Skin of body (tissue), 3 donors: ENCODE measurements at places on chromosomes 6 and 20. TPM values are rescaled to one million over a fixed set of nuclear protein-coding genes. Genes with fewer than 3 reads are reported as not detected.
A peak's percentile ranks its signal among the peaks of the same experiment; 100 is the strongest.

DNA sequence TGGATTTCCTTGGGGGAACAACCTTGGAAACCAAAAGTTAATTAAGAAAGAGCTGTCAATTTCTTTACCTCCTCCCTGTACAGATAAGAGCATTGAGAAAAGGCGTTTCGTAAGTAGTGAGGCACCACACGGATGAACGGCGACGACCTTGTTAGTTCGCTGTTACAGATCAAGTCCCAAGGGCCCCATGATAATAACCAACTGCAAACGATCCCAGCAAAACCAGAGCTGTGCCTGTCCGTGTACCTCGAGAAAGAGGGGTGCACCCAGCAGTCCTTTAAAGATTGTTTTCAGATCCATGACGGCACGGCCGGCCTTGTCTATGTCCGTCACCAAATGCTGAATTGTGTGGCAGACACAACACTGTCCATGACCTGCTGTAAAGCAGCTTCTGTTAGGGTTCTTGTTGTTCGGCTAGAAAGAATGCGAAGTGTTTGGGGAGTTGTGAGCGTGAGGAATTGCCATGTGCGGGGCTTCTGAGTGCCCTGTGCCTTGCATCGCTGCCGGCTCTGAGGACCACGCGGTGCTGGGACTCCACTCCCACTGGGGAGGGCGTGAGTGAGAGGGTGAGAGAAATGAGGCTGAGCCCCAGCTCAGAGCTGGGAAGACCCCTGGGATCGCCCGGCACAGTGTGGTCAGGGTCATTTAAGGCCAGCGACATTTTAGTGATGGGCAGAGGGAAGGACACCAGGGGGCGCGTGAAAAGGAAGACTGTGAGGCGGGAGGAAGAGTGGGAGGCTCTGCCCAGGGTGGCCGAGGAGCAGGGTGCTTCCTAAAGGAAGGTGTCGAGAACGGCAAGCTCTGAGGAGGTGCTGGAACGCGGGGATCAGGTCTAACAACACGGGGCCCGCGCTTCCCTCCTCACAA lies 136.8 kb upstream of the RPS6KA2 start:
- no peak for DNase-seq

DNA sequence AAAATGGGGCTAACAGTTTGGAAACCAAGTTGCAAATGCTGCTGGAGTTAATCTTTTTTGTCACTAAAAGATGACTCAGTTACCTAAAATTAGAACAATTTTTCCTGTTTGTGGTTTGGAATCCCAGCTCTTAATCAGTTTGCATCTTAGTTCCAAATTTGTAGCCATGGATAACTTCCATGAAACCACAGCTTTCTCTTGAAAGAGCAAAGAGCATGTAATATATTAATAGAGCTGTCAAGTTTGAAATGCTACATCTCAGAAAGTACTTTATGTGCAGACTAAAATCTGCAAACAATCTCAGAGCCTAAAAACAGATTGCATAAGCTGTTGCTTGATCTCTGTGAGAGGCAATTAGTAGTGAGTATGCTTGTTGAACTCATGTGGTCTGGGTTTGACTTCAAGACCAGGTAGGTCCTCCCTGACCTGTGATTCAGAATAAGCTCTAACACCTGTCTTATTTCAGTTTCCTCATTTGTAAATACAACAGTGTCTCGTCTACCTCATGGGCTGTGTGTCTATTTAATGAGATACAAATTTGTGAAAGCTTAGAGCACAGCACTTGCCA lies 23.5 kb downstream of the DHX35 start:
- DNase-seq = peak; percentile 90

DNA sequence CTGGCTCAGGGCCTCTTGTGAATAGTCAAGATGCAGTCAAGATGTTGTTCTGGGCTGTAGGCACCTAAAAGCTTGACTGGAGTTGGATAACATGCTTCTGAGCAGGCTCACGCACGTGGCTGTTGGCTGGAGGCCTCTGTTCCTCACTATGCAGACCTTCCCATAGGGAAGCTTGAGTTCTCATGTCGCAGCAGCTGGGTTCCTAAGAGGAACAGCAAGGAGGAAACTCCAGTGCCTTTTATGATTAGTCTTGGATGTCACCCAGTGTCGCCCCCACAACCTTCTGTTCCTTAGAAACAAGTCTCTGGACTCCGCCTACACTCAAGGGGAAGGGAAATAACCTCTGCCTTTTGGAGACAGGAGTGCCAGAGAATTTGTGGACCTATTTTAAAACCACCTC lies 210.7 kb downstream of the BCAS1 start:
- DNase-seq = peak; percentile 56

- no peak for DNase-seq
These were observed 45.5 kb upstream of the NXT1 start for GRCh38 chr20:23305098-23305497.

- DNase-seq = no peak
These were observed 188.8 kb upstream of the KHDRBS2 start for GRCh38 chr6:62474793-62475192.

Gene ARMC2
- total RNA-seq = 5.2 TPM

Gene GJA10
- not detected for total RNA-seq

Gene SLC17A1
- not detected for total RNA-seq

- DNase-seq = peak; percentile 69
These were observed 3.0 kb upstream of the FBXO9 start for GRCh38 chr6:53062169-53062539.

Gene TAAR2
- not detected for total RNA-seq

Gene DEFB113
- total RNA-seq = not detected

DNA sequence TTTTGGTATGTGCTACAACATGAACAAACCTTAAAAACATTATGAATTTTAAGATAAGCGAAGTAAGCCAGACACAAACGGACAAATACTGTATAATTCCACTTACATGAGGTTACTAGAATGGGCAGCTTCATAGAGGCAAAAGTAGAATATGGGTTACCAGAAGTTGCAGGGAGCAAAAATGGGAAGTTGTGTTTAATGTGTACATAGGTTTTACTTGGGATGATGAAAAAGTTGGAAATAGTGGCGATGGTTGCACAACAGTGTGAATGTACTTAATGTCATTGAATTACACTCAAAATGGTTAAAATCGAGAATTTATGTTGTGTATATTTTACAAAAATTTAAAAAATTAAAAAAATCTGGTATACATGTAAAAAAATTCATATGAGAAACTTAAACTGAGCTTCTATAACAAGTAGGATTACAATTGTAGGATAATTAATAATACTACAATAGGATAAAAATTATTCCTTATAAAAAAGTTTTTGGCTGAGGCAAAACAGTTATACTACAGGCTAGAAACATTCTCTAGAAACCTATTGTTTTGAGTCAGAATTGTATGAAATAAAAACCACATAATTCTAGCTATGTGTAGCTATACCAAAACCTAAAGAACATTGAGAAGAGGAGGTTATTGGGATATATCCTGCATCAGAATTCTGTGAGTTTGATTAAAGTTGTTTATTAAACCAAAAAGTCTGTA lies 24.8 kb upstream of the DYNLRB1 start:
- no peak for DNase-seq

DNA sequence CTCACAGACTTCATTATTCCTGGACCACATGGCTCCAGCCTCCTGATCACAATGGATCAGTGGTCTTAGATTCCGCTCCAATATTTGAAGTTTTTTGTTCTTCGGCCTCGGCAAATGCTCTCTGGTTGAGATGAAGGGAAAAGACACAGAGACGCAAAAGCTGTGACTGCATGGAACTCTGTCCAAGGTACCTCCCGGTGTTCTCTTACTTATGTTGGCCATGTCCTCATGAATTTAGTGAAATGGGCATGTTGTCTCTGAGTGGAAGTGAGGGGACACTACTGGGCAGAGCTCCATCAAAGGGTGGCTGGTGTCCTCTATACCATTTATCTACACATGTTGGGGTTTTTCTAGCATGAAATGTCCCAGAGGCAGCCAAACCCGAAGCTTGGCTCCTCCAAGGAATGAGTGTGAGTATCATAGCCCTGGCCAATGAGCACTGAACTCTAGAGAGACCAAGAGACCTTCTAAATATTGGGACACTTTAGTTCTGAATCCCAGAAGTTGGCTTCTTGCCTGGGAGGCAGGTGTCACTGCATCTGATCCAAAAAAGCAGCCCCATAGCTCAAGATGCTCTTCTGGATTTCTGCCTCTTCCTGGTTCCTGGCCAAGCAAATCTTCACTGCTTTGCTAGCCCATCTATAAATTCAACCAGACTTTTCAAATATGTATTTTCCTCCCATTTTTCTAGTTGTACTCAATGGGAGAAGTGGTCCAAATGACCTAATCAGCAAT lies 34.1 kb downstream of the HLA-G start:
- no peak for DNase-seq

Gene FRK
- total RNA-seq = 3.6 TPM

DNA sequence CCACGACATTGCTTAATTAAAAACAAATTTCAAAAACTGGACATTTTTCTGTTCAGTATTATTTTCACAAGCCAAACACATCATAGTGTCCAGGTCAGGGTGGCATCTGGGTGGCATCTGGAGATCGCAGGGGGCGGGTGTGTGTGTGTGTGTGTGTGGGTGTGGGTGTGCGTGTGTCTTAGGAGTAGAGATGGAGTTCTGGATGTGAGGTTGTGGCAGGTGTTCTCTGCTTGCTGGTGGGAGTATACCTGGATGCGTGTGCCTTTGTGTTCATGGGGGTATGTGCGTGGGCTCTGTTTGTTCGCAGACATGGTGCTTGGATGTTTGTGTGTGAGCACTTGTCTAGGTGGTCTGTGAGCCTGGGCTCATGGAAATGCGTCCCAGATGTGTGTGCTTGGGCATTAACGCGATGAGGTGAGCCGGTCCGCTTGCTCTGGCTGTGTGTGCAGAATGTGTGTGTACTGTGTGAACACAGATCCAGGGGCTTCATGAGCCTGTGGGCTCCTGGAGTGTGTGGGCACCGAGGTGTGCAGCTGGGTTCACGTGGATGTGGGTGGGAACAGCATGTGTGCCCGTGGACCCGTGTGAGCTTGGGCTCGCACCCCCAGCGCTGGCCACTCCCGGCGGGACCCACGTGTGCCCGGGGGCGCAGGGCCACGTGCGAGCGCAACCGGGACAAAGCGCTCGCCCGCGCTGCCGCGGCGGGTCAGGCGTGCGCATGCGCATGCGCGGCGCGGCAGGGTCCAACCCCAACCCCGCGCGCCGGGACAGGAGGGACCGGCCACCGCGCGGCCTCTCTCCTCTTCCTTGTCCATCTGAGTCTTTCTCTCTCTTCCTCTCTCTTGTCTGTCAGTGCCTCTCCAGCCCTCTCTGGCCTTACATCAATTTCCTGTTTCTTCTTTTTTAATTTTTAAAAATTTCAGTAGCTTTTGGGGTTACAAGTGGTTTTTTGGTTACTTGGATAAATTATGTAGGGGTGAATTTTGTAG lies 60.4 kb downstream of the SRC start:
- DNase-seq = no peak

DNA sequence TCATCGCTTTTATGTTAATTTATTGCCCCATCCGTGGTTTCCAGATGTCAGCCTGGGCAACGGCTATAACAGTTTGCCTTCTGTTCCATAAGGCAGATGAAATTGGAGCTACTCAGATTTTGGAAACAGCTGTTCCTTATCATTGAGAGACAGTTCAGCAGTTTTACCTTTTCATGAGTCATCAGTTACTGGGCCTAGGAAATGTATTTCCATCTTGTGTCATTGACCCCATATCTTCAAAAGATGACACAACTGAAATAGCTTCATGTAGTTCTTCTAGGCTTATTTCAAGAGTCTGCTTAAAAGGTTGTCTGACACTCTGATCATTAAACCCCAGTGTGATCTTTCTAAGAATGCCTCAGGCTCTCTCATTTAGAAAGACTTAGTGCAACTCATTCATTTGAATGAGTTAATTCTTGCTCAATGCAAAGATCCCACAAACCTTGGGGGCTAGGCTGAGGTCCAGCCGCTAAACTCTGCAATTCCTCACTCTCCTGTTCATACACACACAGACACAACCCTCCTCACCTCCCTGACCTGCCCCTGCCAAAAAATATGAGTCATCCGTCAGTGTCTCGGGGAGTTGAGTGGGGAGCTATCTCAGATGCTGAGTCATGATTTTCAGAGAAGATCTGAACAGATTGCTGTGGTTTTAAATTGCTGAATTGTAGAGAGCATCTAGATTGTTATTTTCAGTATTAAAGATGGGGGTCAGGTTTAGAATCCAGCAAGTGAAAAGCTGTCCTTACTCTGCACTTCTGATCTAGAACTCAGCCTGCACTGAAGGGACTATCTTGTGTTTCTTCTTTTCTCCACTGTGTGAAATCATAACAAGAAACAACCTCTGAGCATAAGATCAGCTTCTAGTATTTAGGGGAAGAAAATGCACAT lies 61.8 kb downstream of the RPP40 start:
- peak; percentile 40 for DNase-seq

- DNase-seq = no peak
These were observed 32.3 kb upstream of the MARCKS start for GRCh38 chr6:113824866-113825265.

GRCh38 chr6:20159781-20160540 lies 52.3 kb downstream of the MBOAT1 start:
- peak; percentile 15 for DNase-seq

Gene NFATC2
- 6.0 TPM for total RNA-seq

Gene ARFGAP1
- 45.3 TPM for total RNA-seq

DNA sequence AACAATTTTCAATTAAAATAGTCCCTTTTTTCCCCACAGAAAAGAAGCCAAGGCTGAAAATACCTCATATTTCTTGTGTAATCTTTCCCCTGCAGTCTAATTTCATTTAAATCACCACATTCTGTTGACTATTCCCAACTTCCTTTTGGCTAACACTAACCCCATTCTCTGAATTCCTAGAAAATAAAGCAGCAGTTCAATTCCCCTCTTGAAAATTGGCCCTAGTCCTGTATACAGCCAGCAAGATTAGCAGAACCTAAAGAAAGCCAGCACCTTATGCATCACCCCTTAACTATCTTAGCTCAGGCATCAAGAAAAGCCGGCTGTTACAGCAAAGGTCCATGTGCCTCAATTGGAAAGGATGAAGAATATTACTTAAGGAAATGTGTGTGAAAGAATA lies 69.7 kb downstream of the MDN1 start:
- DNase-seq = no peak

GRCh38 chr6:152471456-152472265 lies 165.5 kb downstream of the SYNE1 start:
- no peak for DNase-seq

DNA sequence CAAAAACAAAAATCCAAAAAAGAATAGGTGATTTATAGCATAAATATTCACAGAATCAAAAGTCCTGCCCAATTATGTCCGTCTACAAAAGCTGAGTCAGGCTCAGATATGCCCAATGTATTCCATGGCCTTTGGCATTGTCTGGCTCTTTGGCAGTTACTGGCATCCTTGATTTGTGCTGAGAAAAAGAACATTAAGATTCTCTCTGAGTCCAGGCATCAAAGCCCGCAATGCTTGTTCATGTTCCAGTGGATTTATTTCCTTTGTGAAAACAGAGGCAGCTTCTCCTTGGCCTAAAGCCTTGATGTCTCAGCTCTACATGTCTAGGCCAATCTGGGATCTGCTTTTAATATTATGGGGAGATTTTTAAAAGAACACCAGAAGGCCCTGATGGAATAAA lies 76.1 kb upstream of the SLC4A11 start:
- no peak for DNase-seq

Gene MBOAT1
- 11.8 TPM for total RNA-seq

- DNase-seq = no peak
These were observed 37.5 kb downstream of the SYCP2 start for GRCh38 chr20:59895908-59896307.

- peak; percentile 1 for DNase-seq
These were observed 5.2 kb downstream of the ZKSCAN3 start for GRCh38 chr6:28354688-28355554.

GRCh38 chr20:35739294-35740163 lies 2.5 kb downstream of the RBM39 start:
- no peak for DNase-seq

Gene BMP5
- total RNA-seq = 5.0 TPM
